ENCODE measurements at places on chromosomes 11 and 22.

DNA sequence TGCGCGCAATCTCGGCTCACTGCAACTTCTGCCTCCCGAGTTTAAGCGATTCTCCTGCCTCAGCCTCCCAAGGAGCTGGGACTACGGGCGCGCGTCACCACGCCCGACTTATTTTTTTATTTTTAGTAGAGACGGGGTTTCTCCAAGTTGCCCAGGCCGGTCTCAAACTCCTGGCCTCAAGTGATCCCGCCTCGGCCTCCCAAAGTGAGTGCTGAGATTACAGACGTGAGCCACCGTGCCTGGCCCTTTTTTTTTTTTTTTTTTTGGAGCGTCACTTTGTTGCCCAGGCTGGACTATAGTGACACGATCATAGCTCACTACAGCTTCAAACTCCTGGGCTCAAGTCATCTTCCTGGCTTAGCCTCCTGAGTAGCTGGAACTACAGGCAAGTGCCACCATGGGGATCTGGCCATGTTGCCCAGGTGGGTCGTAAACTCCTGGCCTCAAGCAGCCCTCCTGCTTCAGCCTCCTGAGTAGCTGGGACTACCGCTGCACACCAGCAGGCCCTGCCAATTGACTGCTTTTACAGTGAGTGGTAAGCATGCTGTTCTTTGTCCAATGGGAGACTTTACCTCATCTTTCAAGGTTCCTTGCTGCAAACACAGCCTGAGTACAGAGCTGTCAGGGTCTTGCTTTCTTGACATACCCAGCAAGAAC is 600 bp upstream of the CENPM start:
- no peak for DNase-seq

DNA sequence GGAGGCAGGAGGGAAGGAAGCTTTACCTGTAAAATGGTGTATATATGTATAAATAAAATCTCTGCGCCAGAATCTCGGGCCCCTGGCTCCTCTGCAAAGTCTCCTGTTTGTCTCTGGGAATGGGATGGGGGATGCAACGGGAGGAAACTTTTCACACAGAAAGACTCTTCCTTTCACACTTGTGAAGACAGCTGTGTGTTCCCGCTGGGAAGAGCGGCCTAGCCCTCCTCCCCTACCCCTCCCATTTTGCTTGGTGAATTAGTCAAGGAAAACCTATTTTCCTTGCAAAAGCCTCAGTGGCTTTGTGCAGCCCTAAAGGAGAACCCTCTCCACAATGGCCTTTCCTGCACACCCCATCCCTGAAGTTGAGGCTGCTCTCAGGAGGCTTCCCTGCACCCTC is 9.4 kb upstream of the IGF2 start:
- no peak for DNase-seq

DNA sequence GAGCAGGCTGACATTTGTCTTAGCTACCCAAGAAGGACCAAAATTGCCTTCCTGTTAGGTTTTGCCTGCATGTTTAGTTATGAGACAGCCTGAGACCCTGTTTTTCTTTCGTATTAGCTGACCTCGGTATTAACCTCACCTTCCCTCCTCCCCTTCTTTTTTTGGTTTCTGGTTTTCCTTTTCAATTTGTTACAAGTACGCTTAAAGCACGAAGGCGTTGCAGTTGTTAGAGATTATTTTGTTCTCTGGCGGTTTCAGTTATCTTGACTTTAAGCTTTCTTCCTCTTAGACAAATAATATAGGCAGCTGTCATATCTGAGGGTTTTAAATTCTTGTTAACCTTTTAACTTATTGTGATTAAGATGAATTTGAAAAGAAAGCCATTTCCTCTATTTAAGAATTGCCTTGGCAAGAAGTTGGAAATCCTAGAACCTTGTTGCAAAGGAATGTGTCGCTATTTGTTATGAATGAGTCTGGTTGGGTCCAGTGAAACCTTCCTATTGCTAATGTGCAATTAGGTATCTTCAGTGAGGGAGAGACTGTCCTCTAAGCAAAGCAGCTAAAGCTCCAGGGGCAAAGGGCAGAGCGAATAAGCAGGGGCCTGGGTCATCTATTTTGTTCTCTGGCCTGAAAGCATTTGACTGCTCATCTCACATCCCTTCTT is 45.7 kb downstream of the PACS1 start:
- no peak for DNase-seq

DNA sequence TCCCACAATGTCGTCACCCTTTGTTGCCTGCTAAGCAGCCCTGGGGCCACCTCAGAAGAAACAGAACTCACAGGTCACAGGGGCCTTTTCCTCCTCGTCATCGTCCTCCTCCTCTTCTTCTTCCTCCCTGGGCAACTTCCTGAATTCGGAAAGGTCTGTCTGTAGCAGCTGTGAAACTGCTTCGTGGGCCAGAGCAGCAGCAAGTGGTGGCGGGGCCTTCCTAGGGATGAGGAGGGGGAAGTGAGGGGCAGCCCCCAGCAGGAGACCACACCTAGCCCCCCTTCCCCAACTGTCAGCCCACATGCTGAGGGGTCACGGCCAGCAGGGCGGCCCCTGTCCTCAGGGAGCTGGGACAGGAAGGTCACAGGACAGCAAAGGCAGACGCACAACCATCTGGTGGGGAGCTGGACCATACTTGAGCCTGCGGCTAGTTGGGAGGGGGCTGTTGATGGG is 13.2 kb downstream of the PPM1F start:
- DNase-seq, result no peak

- DNase-seq, result peak; percentile 39
These were observed at the start of gene OAF for GRCh38 chr11:120210626-120211521. OAF (plus strand) TSS chr11:120211032; CDS start chr11:120211280, 248 bp downstream.

DNA sequence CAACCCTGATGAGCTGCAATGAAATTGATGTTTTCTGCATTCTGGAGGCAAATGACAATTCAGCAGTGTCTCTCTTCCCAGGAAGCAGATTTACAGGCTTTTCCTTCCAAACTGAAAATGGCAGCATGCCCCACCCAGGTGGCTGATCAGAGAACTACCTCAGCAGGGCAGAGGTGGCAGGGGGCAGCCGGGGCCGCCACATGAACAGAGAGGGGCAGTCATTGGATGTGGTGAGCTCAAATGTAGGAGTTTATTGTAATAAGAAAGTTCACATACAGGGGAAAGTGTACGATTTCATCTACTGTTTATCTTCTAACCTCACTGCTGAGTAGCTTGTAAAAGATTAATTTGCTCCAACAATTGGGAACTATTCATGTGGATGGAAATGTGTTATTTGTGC is 15.7 kb upstream of the PARVA start:
- DNase-seq, result no peak

GRCh38 chr11:66542362-66542761 is 3.5 kb downstream of the ZDHHC24 start:
- DNase-seq, result no peak

GRCh38 chr11:67700141-67700540 is 25.7 kb upstream of the ALDH3B2 start:
- no peak for DNase-seq

GRCh38 chr22:40511604-40512003 is 124.9 kb downstream of the MRTFA start:
- DNase-seq, result no peak

Measured in stimulated activated CD4-positive, alpha-beta T cell treated with anti-CD3 and anti-CD28 coated beads, Interleukin-4, amount 100 ng/mL, for 4 hours (primary cell).